ENCODE measurements at places on chromosomes 1 and 21.
A peak's percentile ranks its signal among the peaks of the same experiment; 100 is the strongest.

- DNase-seq, result no peak
Observed at GRCh38 chr21:41043014-41043413, 124.9 kb upstream of the BACE2 start.

DNA sequence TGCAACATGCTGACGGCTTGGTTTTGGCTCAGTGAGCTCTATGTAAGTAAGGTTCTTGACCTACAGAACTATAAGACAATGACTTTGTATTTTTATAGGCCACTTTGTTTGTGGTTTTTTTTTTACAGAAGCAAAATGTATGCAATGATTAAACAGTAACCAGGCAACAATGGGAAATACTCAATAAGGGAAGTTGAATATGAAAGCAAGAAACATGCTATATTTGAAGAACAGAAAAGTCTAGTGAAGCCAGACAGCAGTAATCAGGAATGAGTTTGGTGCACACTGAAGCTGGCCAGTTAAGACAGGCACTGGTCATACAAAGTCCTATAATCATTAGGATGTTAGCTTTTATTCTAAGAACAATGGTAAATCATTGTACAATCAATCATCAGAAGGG lies 1926.8 kb downstream of the NCAM2 start:
- no peak for DNase-seq

DNA sequence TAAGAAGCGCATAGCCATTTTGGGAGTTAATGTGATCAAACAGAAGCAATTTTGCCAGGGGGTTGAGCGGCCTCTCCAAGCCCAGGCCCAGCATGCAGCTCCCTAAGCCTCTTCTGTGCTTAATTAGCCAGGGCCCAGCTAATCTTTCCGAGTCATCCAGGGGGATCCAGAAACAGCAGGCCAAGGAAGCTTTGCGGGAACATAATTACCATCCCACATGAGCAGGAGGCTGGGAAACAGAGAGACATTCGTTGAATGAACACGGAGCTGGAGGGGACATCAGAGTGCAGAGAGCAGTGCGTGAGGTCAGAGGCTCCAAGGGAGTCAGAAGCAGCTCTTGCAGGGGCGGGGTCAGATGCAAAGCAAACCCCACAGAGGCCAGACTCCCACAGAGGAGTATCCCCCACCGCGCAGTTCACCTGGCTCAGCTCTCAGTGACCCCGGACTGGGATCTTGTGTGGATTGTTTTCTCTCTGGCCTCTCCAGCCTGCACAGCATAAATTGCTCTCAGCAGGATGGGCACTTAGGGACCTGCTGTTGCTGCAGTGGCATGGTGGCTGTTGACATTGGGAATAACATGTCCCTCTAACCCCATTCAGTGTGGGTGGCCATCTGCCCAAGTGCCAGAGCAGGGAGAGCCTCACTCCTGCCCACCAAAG lies 657.4 kb downstream of the AJAP1 start:
- DNase-seq, result no peak

DNA sequence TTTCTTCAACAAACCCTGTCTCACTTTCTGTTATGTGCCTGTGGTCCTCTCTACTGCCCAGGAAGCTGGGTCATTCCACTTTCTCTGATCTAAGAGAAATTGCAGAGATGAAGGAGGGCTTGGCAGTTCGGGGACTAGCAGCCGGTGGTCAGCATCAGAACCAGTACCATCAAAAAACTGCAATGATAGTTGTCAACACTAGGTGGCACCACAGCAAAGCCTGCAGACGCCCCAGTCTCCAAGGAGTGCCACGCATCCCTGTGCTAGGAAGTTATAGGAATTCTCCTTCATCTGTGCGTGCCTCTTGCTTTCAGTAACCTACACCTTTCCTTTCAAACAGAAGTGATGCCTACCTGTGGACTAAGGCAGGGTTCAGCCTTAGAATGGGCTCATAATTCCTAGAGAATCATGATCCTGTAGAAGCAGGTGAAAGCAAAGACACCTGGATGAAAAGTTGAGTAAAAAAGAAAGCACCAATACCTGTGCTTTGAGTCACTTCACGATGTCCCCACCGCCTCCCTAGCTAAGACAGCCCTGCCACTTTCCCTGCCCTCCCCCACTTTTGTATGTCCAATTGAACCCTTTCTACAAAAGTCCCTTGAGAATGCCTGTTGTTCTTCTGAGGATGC lies 129.2 kb downstream of the ADAMTS1 start:
- DNase-seq, result peak; percentile 54

All from muscle of leg (tissue), 16 donors.